ENCODE measurements at places on chromosomes 1 and 21. TPM values are rescaled to one million over a fixed set of nuclear protein-coding genes. Genes with fewer than 3 reads are reported as not detected.
A peak's percentile ranks its signal among the peaks of the same experiment; 100 is the strongest.

ENAH gene
- total RNA-seq: 148 TPM

DNA sequence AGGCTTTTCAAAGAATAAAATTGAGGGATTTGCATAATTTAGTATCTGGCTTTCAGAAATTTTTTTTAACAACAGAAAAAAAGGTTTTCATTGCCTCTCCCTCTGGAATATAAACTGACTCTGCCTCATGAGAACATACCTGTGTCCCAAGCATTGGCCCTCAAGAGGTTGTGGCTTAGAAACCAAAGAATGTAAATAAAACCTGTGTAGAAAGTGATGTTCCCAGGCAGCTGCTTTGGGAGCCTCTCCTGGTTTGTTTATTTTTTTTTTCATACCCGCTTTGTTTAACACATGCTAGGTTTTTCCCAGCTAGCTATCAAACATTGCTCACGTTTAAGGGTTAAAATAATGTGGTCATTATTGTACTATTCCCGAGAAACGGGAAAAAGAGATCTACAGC lies 40.5 kb upstream of the IFNAR2 start:
- no peak for DNase-seq

- DNase-seq: no peak
These were observed 1.0 kb downstream of the PER3 start for GRCh38 chr1:7785108-7785507.

NBPF4 gene
- total RNA-seq: 0.19 TPM

- DNase-seq: no peak
These were observed 171.1 kb downstream of the DAB1 start for GRCh38 chr1:57252597-57253294.

TTC39A gene
- total RNA-seq: 3.6 TPM

DNA sequence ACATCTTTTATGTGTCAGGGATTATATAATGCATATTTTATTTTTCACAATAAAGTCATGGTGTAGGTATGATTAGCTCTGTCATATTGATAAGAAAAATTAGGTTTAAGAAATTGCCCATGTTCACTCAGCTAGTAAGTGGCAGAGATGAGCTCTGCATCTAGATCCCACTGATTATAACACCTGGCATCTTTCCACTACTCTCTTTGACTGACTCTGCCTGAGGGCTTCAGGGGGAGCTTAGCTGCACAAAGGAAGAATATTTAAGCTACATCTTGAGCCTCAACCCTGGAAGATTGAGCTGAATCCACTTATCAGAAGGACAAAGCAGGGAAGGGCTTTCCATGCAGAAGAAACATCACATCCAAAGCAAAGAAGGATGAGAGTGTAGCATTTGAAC lies 190.4 kb downstream of the MIS18A start:
- DNase-seq: no peak

CASZ1 gene
- 20.6 TPM for total RNA-seq

MFAP2 gene
- 65.3 TPM for total RNA-seq

DNA sequence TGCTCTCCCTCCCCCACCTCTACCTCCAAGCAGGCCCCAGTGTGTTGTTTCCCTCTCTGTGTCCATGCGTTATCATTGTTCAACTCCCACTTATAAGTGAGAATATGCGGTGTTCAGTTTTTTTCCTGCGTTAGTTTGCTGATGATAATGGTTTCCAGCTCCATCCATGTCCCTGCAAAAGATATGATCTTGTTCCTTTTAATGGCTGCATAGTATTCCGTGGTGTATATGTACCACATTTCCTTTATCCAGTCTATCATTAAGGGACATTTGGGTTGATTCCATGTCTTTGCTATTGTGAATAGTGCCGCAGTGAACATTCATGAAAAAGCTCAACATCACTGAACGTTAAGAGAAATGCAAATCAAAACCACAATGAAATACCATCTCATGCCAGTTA lies 58.6 kb downstream of the DNAH14 start:
- no peak for DNase-seq

GRCh38 chr1:109490934-109491302 lies 3.0 kb upstream of the CYB561D1 start:
- no peak for DNase-seq

GRCh38 chr1:245645894-245646293 lies 491.1 kb downstream of the KIF26B start:
- DNase-seq: no peak

DNA sequence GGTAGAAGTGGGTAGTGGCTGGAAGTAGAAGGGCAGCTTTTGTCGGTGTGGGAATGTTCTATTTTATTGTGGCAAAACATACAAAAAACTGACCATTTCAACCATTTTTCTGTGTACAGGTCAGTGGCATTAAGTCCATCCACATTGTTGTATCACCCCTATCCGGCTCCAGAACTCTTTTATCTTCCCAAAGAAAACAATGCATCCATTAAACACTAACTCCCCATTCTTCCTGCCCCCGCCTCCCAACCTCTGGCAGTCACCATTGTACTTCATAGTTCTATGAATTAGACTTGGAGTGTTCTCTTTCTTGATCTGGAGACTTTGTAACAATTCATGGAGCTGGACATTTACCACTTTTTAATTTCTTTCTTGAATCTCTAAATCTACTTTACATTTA lies 55.7 kb downstream of the DEGS1 start:
- no peak for DNase-seq

LRIG2 gene
- total RNA-seq: 24.7 TPM

HPCAL4 gene
- total RNA-seq: not detected

DNA sequence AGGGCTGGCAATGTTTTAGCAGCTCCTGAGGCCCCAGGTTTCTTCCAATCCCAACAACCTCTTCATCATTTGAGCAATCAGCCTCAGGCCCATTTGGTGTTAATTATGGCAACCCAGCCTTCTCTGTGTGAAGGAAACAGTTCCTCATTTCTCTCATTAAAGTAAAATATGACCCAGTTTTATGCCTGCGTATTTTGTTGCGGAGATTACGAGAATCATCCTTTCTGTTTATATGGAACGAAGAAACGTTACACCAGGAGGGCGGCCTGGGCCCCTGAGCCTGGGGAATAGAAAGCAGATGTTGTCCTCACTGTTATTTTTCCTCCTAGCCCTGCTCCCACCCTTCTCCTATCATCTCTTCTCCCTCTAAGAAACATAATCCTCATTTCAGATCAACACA lies 332.2 kb upstream of the USP24 start:
- no peak for DNase-seq

GRCh38 chr1:26666855-26667254 lies 29.0 kb upstream of the ARID1A start:
- no peak for DNase-seq

IFI44 gene
- total RNA-seq: 52.7 TPM

DNA sequence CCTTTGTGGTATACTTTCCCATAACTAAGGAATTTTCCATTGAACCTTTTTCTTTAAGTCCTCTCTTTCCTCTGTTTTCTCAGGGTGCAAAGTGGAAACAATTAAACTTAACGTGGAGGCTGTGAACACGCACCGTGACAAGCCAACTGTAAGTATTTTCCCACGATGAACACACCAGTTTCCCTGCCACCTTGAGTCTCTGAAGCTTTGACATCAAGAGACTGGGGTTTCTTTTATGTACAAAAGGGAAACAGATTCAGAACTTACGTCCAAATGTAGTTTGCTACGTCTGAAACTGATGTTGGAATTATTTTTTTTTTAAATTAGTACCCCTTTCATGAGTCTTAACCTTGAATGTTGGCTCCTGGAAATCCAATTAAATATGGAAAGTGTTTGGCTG lies 17.2 kb upstream of the C4BPB start:
- DNase-seq: no peak

DNA sequence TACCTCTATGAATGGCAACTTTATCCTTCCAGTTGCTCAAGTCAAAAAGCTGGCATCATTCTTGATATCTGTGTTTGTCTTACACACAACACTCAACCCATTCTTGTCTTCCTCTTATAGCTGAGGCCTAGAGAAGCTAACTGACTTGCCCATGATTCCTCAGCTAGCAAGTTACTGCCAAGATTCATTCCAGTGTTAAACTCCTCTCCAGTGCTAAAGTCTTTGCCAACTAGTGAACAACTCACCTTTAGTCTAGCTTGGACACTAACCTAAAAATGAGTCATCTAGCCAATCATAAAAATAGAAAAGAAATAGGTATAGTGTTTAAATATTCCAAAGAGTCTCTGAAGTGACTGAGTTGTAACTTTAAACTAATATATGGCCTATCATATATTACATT lies 45.6 kb upstream of the RGS2 start:
- DNase-seq: no peak

- no peak for DNase-seq
These were observed 106.6 kb upstream of the BARHL2 start for GRCh38 chr1:90823686-90824085.

DNA sequence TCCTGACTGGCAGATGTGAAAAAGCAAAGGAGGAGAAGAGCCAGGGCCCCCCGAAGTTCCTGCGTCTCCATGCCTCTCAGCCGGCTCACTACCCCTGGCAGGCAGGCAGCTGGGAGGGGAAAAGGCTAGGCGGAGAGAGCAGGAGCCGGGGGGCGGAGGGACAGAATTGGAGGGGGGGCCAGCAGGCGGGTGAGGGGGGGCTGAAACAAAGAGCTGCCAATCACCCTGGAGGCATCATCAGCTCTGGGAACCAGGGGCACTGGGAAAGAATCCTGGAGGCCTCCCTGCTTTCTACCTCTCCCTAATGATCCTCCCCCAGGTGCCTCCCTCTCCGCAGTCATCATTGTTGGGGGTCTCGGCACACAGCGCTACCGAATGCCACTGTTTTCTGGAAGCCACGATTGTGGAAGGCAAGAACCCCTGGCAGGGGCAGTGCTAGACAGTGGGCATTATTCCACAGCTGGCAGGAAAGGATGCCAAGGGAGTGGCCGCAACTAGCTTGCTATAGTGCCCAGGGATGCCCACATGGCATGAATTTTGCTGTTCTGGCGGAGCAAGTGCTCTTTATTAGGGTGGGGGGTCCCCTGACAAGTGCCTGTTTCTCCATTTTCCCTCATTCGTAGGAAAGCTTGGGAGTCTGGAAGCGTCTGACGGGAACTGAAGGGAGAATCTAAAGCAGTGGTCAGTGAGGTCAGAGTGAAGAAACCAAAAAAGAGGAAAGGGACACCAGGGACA lies at the start of gene THBS3:
THBS3 (minus strand) TSS at position 92 of the 735 bp plus-strand sequence; CDS start at position 71, 21 bp downstream.
- peak; percentile 91 for DNase-seq

DNA sequence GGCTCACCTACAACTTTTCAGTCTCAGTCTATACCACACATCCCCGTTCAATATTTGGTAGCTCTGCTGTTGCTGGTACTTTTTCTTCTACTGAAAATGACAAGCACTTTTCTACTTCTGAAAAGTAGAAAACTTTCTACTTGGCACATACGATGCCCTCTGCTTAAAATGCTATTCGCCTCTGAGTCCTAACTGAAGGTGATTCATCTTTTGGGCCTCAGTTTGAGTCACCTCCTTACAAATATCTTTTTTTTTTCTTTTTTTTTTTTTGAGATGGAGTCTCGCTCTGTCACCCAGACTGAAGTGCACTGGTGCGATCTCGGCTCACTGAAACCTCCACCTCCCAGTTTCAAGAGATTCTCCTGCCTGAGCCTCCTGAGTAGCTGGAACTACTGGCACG lies 136.0 kb upstream of the CYYR1 start:
- no peak for DNase-seq

CHTOP gene
- 54.3 TPM for total RNA-seq

DNA sequence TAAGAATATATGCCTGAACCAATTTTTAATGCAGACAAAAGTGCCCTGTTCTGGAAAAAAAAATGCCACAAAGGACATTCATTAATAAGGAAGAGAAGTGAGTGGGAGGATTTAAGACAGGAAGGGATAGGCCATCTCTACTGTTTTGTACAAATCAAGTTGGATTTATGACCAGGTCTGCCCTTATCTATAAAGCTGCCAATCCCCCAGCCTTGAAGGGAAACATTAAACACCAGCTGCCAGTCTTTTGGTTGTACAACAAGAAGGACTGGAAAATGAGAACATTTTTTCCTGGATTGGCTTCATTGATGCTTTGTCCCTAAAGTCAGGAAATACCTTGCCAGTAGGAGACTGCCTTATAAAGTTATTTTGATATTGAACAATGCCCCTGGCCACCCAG lies 444.0 kb downstream of the NPHP4 start:
- DNase-seq: no peak

GRCh38 chr21:20639026-20639425 lies 359.2 kb upstream of the NCAM2 start:
- DNase-seq: no peak

- no peak for DNase-seq
These were observed 528.5 kb downstream of the MATN1 start for GRCh38 chr1:30194741-30195423.

FCRL2 gene
- 0.29 TPM for total RNA-seq
